EH (cell line): ENCODE measurements at places on chromosomes 4 and X.

DNA sequence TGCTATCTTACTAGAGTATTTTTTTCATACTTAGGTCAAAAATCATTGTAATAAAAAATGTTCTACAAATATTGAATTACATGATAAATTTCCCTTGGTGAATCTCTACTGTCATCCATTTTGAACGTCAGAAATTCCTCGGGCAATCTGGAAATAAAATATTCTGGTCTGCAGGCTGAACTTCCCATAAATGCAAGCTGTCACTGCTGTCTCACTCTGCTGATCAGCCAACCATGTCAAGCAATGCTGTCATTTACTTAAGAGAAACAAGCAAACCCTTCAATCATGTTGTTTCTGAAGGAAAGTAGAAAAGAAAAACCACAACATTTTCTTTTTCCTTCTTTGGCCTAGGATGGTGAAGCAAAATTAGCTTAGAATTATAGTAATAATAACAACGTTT is 514.2 kb upstream of the GALNT7 start:
- DNase-seq, result no peak

DNA sequence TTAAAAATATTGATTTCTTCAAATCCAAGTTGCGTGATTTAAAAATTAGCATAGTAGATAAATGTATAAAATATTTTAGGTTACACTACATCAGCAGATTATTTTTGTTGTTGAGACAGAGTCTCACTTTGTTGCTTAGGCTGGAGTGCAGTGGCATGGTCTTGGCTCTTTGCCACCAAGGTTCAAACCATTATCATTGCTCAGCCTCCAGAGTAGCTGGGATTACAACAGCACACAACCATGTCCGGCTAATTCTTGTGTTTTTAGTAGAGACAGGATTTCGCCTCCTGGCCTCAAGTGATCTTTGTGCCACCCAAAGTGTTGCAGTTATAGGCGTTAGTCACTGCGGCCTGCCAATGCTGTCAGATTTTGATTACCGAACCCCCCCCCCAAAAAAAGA is 1390.5 kb upstream of the TENM3 start:
- DNase-seq, result no peak

DNA sequence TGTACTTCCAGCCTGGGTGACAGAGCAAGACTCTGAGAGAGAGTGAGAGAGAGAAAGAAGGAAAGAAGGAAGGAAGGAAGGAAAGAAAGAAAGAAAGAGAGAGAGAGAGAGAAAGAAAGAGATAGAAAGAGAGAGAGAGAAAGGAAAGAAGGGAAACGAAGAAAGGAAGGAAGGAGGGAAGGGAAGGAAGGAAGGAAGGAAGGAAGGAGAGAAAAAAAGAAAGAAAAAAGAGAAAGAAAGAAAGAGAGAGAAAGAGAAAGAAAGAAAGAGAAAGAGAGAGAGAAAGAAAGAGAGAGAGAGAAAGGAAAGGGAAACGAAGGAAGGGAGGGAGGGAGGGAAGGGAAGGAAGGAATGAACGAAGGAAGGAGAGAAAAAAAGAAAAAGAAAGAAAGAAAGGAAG is 238.6 kb downstream of the ASMT start:
- DNase-seq, result no peak

DNA sequence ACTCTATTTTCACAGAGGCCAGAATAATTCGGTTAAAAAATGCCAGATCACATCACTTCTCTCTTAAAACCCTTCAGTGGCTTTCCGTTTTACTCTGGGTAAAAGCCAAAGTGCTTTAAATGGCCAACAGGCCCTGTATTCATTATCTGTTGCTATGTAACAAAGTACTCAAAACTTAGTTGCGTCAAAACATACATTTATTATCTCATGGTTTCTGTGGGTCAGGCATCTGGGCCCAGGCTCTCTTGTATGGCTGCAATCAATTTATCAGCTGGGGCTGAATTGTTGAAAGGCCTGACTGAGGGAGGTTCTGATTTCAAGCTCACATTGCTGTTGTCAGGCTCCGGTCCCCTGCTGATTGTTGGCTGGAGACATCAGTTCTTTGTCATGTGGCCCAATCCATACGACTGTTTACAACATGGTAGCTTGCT is 72.7 kb upstream of the H2AZ1 start:
- DNase-seq, result no peak

- DNase-seq, result no peak
Measured at GRCh38 chr4:66929748-66930147, 615.6 kb downstream of the CENPC start.

DNA sequence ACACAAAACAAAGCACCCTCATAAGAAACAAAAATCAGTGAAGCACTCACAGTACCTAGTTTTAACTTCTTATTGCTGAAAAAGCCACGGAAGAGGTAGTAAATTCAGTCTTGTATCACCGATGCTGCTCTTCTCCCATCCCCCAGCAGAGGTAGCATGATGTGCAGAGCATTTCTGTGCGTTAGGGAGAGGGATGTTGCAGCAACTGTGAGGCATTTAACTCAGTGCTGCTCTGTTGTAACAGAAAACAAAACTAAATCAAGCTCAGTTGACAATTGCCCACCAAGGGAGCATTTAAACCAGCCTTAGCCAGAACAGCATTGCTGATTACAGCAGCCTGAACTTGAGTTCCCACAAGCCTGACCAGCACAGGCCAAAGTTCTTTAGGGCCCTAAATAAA is 1279.7 kb upstream of the ADGRL3 start:
- no peak for DNase-seq

- no peak for DNase-seq
Measured at GRCh38 chr4:3802571-3803474, 36.6 kb downstream of the ADRA2C start.

GRCh38 chrX:107272431-107272921 is 66.1 kb downstream of the DNAAF6 start:
- DNase-seq, result no peak

DNA sequence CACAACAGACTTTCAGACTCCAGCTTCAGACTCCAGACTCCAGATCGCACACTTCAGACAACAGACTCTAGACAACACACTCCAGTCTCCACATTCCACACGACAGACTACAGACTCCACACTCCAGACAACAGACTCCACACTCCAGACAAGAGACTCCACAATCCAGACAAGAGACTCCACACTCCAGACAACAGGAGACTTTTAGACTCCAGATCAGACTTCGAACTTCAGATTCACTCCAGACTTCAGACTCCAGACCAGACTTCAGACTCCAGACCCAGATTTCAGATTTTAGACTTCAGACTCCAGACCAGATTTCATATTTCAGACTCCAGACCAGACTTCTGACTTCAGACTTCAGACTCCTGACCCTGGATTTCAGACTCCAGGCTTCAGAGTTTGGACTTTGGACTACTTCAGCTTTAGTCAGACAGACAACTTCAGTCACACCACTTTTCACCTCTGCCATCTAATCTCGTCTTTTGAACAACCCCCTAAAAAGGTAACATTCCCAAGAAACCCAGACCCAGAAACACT is 29.0 kb upstream of the TLR2 start:
- no peak for DNase-seq

DNA sequence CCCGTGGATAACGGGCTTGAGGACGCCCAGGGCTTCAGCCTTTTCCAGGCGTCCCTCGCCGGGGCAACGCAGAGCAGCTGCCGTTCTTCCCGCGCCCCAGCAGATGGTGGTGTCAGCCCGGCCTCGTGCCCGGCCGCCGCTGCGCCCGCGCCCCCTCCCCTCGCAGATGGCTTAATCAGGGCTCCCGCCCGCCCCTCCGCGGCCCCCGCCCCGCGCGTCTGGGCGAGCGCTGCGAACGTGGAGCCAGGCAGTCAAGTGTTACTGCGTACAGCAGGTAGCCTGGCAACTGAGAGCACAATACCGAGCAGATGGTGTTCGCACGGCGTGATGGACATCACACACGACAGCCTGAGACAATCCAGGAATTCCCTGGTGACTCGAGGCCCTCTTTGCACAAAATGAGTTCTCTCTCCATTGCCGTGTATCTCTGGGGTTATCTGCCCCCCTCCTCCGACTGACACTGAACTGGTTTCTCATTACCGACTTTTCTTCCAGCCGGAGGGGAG is 69.3 kb downstream of the MGST2 start:
- DNase-seq, result peak; percentile 67

DNA sequence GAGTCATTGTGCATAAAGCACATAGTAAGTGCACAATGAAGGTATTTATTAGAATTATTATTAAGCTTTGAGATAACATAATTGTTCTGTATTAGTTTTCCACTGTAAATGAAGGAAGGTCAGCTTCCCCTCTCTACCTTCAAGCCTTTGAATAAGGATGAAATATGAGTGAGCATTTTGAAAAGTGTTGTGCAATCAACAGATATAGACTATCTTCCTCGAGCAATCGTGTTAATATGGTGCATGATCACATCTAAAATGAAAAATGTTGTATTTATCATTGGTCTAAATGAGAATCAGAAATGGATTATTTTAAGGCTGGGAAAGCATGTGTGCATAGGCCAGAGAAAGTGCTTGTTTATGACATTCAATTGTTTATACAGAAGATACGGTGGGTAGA is 1474.6 kb upstream of the TENM3 start:
- no peak for DNase-seq

DNA sequence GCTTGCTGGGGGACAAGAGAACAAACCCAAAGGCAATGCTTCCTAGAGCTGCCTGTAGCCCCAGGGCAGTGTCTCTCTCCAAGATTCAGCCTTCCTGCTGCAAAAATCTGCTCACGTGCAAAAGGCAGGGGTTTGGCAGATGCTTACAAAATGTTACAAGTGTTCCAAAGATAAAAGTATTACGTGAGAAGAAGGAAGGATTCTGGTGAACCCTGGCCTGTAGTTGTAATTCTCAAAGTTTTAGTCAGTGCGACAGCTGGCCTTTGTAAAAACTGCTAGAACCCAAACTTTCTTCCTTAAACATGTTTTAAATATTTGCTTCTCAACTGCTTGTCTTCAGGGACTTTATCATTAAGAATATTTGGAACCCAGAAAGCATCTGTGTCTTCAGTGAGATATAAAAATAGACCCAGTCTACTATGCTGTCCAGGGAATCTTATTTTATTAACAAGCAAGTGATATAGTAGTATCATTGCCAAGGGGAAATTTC is 232.3 kb downstream of the FRMPD4 start:
- DNase-seq, result peak; percentile 93

DNA sequence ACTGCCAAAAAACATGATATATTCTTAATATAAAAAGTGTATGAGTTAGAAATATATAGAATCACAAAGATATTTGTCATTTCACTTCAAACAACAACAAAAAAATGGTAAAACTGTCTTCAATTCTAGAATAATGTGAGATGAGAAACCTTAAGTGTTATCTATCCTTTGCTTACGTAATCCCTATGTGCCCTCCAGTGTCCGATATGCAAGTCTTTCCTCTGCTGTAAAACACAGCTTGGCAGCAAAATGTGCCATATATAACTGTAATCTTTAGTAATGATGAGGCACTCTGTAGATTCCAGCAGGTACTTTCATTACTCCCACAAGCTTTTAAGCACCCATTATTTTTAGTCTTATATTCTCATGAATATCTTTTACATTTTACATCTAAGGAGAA is 555.1 kb upstream of the FRG1 start:
- no peak for DNase-seq
